Kidney (tissue), 22 donors: ENCODE measurements at places on chromosomes 5 and 9. TPM values are rescaled to one million over a fixed set of nuclear protein-coding genes. Genes with fewer than 3 reads are reported as not detected.

DNA sequence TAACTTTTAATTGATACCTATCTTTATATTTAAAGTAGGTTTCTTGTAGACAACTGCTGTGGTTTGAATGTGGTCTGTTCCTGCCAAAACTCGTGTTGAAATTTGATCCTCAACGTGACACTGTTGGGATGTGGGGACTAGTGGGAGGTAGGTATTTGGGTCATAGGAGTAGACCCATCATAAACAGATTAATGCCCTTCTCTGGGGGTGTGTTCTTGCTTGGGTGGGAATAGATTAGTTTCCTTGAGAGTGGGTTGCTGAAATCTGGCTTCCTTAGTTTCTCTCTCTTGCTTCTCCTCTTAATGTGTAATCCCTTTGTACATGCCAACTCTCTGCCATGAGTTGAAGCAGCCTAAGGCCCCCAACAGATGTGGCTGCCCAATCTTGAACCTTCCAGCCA is 34.6 kb upstream of the IPPK start:
- H3K4me1 ChIP-seq: no peaks in the 10 kb centered on the region
- peaks cover 1% of the 10 kb centered on the region for H3K36me3 ChIP-seq
- no peak overlapping the region for H3K27ac ChIP-seq
- no peak overlapping the region for H3K4me3 ChIP-seq

- no peak overlapping the region for H3K4me3 ChIP-seq
- peaks cover 2% of the 10 kb centered on the region for H3K27me3 ChIP-seq
Measured at GRCh38 chr5:1200495-1201326, 684 bp upstream of the SLC6A19 start.

Gene LMNB1
- 10.3 TPM for total RNA-seq

Gene MZB1
- total RNA-seq: 49.6 TPM

DNA sequence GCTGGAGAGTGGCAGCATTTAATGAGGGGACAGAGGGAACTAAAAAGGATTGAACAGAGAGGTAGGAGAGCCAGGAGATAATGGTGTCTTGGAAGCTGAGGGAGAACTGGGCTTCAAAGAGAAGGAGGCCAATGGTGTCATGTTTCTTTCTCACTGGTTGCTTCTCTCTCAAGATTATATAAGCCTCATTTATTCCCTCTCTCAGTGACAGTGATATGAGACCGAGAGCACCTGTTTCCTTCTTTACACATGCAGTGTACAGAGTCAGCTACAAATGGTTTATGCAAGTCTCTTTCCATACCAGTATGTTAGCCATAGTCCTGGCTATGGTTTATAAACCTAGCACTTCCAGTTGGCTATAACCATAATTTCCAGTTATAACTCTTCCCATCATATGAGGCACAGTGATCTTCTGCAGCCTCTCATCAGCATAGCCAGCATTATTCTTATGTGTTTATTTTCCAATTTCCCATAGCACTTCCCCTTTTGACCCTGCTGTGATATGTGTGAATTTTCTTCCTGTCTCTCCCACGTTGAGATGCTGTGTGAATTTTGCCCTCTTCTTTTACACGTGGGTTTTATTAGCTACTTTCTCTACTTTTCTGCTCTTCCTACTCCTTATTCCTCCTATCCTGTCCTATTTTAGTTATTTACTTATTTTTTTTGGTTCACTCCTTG is 71.2 kb downstream of the UNC13B start:
- no peak for DNase-seq
- H3K4me1 ChIP-seq: no peaks in the 10 kb centered on the region
- no peaks in the 10 kb centered on the region for H3K36me3 ChIP-seq
- no peak overlapping the region for H3K27ac ChIP-seq

- no peaks in the 10 kb centered on the region for H3K36me3 ChIP-seq
- no peak for DNase-seq
- no peaks in the 10 kb centered on the region for H3K27me3 ChIP-seq
- no peaks in the 10 kb centered on the region for H3K4me1 ChIP-seq
- H3K4me3 ChIP-seq: no peak overlapping the region
Measured at GRCh38 chr9:14383294-14383693, 69.4 kb upstream of the NFIB start.

Gene PLPPR1
- 0.98 TPM for total RNA-seq

- no peak overlapping the region for H3K27ac ChIP-seq
- no peak overlapping the region for H3K4me3 ChIP-seq
- DNase-seq: no peak
- no peaks in the 10 kb centered on the region for H3K4me1 ChIP-seq
- no peaks in the 10 kb centered on the region for H3K36me3 ChIP-seq
- no peaks in the 10 kb centered on the region for H3K27me3 ChIP-seq
Measured at GRCh38 chr5:158840193-158840592, 259.5 kb downstream of the EBF1 start.
